ENCODE measurements at places on chromosomes 2 and 18. TPM values are rescaled to one million over a fixed set of nuclear protein-coding genes. Genes with fewer than 3 reads are reported as not detected.

The HTR2B gene
- not detected for total RNA-seq

The SH3BP4 gene
- 47.3 TPM for total RNA-seq

The ASXL3 gene
- total RNA-seq: not detected

The CD28 gene
- total RNA-seq: not detected

The SCN2A gene
- total RNA-seq: 0.46 TPM

The CD8B2 gene
- total RNA-seq: not detected

The SPAG16 gene
- total RNA-seq: 17.2 TPM

The TBC1D8 gene
- total RNA-seq: 39.7 TPM

The STON1 gene
- 1.2 TPM for total RNA-seq

The FOXI3 gene
- not detected for total RNA-seq

- H3K4me3 ChIP-seq: peak overlapping the region; percentile 24
- H3K27ac ChIP-seq: peak overlapping the region; percentile 92
- DNase-seq: peak; percentile 88
- H3K27me3 ChIP-seq: no peaks in the 10 kb centered on the region
These were observed 62.7 kb downstream of the CYP1B1 start for GRCh38 chr2:38013158-38013752.

DNA sequence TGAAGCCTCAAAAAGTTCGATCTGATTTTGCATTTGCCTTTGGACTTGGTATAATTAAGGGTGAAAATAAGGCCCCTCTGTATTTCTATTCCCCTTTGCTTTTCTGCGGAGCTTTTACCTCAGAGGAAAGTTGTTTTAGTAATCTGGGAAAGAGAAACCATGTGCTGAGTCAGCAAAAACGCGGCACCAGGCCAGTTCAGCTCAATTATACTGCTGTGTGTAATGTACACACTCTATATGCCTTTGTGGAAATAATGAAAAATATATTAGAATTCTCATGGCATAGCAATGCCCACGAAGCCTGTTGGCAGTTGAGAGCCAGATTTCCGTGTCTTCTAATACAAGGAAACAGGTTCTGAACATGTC is 161.9 kb upstream of the SIX2 start:
- peak; percentile 63 for DNase-seq
- H3K4me1 ChIP-seq: peaks cover 81% of the 10 kb centered on the region
- peak overlapping the region; percentile 73 for H3K4me3 ChIP-seq
- H3K36me3 ChIP-seq: 0 out of 2 replicates have a peak, but pooled peaks cover 7% of the 10 kb centered on the region

DNA sequence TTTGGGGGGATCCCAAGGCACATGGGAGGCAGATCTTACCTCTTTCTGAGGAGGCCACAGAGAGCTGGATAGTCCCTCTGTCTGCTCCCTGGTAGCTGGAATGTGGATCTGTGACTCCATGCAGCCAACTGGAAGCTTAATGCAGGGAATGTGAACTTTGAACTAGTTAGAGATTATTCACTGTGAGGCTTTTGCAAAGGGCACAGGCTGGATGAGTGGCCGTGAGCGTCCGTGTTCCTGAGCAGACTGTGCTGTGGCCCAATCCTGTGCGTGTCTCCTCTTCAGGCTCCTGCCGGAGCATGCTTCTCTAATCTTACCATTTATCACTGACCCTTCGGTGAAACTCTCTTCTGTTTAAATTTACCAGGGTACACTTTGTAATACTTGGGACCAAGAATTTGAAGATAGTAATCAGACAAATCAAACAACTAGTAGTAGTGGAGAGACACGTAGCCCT is 187.6 kb downstream of the PTPRM start:
- no peak overlapping the region for H3K27ac ChIP-seq
- no peak overlapping the region for H3K4me3 ChIP-seq
- H3K36me3 ChIP-seq: no peaks in the 10 kb centered on the region
- H3K27me3 ChIP-seq: no peaks in the 10 kb centered on the region
- peaks cover 15% of the 10 kb centered on the region for H3K4me1 ChIP-seq

- no peak overlapping the region for H3K4me3 ChIP-seq
- no peaks in the 10 kb centered on the region for H3K4me1 ChIP-seq
- no peak overlapping the region for H3K27ac ChIP-seq
These were observed 98.8 kb upstream of the EML6 start for GRCh38 chr2:54624591-54625071.

GRCh38 chr2:5409898-5410381 is 282.2 kb upstream of the SOX11 start:
- DNase-seq: no peak
- no peaks in the 10 kb centered on the region for H3K36me3 ChIP-seq
- no peaks in the 10 kb centered on the region for H3K27me3 ChIP-seq
- H3K4me3 ChIP-seq: no peak overlapping the region

DNA sequence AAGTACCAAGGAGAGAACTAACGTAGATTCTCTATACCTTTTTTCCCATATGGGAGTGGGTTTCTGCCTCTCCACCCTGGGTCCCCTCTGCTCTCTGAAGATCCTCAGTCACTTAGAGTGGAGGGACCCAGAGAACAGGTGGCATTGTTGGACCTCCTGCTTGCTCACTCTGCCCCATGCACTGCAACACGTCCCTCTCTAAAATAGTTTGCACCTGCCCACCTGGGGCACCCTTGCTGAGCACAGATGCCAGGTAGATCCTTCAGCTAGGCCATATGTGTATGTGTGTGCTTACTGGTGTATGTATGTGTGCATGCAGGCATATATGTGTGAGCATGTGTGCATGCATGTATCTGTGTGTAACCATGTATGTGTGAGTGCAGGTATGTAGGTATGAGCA is 2.2 kb downstream of the IL36RN start:
- H3K36me3 ChIP-seq: no peaks in the 10 kb centered on the region
- H3K4me3 ChIP-seq: no peak overlapping the region
- H3K27me3 ChIP-seq: no peaks in the 10 kb centered on the region
- no peak overlapping the region for H3K27ac ChIP-seq
- no peak for DNase-seq
- peaks cover 23% of the 10 kb centered on the region for H3K4me1 ChIP-seq

DNA sequence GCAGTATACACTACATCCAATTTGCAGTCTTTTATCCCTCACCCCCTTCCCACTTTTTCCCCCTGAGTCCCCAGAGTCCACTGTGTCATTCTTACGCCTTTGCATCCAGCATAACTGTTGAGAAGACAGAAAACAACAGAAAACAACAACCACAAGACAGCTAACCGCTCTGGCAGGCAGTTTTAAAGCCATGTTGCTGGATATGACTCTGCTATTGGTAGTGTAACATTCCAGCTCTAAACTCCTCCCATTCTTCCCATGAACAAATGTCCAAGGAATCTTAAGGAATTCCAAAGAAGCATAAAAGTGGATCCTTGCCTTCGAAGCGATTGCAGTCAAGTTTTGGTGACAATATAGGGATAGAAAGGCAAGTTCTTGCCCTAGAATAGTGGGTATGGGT is 599.1 kb downstream of the NYAP2 start:
- H3K27me3 ChIP-seq: no peaks in the 10 kb centered on the region
- H3K4me1 ChIP-seq: peaks cover 14% of the 10 kb centered on the region
- no peak overlapping the region for H3K27ac ChIP-seq
- H3K4me3 ChIP-seq: no peak overlapping the region

DNA sequence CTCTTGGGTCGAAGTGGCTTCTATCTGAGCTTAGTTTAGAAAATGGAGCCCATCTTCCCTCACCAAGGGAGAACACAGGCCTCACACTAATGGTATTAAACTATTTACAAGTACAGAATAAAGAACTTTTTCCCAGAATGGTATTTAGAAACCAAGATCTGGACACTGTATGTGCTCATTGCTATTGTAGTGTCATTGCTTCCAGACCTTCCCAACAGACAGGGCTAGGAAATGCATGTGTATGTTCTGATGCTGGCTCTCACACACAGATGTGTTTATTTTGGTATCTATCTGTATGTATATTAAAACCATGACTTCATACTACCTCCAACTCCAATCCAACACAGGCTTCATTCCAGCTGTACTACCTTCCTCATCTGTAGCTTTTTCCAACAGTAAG is 8.0 kb downstream of the COX5B start:
- no peak overlapping the region for H3K27ac ChIP-seq
- no peak overlapping the region for H3K4me3 ChIP-seq
- H3K36me3 ChIP-seq: peaks cover 35% of the 10 kb centered on the region
- no peaks in the 10 kb centered on the region for H3K27me3 ChIP-seq

DNA sequence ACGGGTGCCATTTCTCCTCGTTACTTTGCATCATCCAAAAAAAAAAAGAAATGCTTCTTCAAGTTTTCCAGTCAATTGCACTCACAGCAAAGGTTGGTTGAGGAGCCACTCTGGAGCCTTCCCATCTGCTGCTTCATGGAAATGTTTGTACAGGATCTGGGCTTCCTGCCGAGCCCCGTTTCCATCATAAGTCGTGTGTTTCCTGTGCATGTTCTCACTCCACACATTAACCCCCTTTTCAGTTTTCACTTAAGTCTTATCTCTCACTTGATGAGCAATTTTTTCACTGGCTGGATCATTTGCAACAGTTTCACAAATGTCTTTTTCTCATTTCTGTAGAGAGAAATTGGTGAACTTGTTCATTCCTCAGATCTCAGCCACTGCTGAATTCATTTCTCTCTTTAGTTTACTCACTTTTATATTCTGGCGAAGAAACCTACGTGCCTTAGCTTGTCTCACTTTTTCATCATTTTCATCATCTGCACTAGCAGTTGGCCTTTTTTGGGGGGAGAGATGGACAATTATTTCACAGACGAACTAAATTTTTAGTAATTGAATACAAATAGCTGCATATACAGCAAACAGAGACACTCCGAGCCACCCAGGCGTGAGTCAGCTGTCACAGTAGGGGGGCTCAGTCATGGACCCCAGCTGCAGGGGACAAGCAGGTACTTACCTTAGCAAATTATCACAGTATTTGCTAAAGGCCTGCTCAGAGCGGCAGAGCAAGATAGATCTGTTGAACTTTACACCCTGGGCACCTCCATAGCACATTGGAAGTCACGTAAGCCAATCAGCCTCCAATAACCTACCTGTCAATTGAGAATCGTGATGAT is 750.8 kb upstream of the ID2 start:
- no peaks in the 10 kb centered on the region for H3K27me3 ChIP-seq
- H3K36me3 ChIP-seq: no peaks in the 10 kb centered on the region
- H3K27ac ChIP-seq: no peak overlapping the region
- DNase-seq: no peak
- no peaks in the 10 kb centered on the region for H3K4me1 ChIP-seq
- H3K4me3 ChIP-seq: no peak overlapping the region

- DNase-seq: no peak
- peaks cover 28% of the 10 kb centered on the region for H3K4me1 ChIP-seq
- no peaks in the 10 kb centered on the region for H3K36me3 ChIP-seq
- no peak overlapping the region for H3K4me3 ChIP-seq
These were observed 102.6 kb upstream of the HS6ST1 start for GRCh38 chr2:128421286-128421685.

DNA sequence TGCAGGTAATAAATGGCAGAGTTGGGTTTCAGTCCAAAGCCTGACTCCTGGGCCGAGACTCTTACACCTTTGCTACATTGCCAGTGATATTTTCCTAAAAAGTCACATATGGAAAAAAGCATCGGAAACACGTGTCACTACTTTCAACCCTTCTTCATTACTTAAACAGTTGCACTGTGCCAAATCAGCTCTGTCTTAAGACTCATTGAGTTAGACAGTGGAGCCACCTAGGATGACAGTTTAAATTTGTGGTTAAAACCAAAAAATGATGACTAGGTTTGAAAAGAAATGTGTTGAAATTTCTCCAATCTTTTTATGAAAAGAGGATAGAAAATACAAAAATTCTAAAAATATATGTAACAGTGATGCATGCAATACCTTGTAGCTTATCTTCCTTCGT is 97.5 kb downstream of the TMEM247 start:
- no peak overlapping the region for H3K27ac ChIP-seq
- H3K27me3 ChIP-seq: no peaks in the 10 kb centered on the region
- H3K36me3 ChIP-seq: no peaks in the 10 kb centered on the region
- no peak for DNase-seq
- H3K4me3 ChIP-seq: no peak overlapping the region
- no peaks in the 10 kb centered on the region for H3K4me1 ChIP-seq

DNA sequence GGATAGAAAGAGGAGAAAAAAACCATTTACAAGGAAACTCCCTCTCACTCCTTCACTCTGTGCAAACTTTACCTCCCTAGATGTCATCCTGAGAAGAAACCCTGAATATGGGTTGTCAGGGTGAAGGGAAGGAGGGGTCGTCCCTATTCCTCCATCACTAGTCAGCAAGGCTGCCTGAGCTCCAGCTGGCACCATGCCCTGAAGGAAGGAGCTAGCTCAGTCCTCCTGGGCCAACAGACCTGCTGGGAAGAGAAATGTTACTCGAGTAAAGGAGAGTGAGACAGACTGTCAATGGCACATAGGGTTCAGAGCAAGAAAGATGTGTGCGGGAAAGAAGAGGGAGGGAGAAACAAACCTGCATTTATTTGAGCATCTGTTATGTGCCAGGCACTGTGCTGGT is 18.3 kb upstream of the EPAS1 start:
- no peak overlapping the region for H3K27ac ChIP-seq
- H3K4me1 ChIP-seq: no peaks in the 10 kb centered on the region
- H3K27me3 ChIP-seq: no peaks in the 10 kb centered on the region

DNA sequence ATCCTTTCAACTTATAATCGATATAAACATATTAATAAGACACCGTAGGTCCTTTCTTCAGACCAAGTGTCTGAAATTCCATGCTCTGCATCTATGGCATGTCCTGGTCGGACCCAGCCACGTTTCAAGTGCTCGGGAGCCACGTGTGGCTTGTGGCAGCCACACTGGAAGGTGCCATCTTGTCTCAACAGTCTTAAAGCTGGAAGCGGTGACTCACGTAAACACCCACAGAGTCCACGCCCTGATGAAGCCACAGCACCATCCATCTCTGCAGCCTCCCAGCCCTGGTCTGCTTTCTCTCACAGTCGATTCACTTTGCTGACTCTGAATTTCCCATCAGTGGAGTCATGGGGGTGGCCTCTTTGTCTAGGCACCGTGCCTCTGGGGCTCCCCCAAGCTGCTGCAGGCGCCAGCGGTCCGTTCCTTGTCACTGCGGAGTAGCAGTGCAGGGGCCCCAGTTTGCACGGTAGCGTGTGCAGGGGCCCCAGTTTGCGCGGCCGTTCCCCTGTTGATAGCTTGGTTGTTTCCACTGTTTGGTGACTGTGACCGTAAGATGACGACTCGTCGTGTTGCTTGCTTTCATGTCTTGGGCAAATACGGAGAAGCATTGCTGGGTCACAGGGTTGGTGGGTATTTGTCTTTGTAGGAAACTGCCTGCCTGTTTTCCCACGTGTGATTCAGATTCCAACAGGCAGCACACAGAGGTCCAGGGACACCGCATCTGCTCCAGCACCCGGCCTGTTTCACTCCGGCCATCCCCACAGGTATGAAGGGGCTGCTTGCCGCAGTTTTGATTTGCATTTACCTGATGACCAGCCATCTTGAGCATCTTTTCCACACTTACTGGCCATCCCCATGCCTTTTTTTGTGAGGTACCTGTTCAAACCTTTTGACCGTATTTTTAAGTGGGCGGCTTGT is 240.3 kb downstream of the HDAC4 start:
- no peak for DNase-seq
- H3K36me3 ChIP-seq: no peaks in the 10 kb centered on the region
- H3K4me3 ChIP-seq: no peak overlapping the region
- H3K27ac ChIP-seq: no peak overlapping the region

GRCh38 chr2:110853516-110853915 is 121.1 kb downstream of the ACOXL start:
- no peaks in the 10 kb centered on the region for H3K36me3 ChIP-seq
- DNase-seq: peak; percentile 50
- no peak overlapping the region for H3K4me3 ChIP-seq

Data from PC-3 (cell line).